ENCODE measurements at places on chromosomes 6 and 20. TPM values are rescaled to one million over a fixed set of nuclear protein-coding genes. Genes with fewer than 3 reads are reported as not detected.

Gene SFTA2
- not detected for total RNA-seq

Gene DSP
- 11.9 TPM for total RNA-seq

Gene SLC13A3
- 4.5 TPM for total RNA-seq

- ATAC-seq, result no peak
Observed at GRCh38 chr20:35326021-35326739, 34.0 kb upstream of the FAM83C start.

- no peak for ATAC-seq
Observed at GRCh38 chr6:7062451-7063162, 45.2 kb upstream of the RREB1 start.

- peak; percentile 92 for ATAC-seq
Observed at GRCh38 chr6:157254538-157254937, 68.8 kb downstream of the TMEM242 start.

All from motor neuron (in vitro differentiated cells).